ENCODE measurements at places on chromosomes 5 and 9.

DNA sequence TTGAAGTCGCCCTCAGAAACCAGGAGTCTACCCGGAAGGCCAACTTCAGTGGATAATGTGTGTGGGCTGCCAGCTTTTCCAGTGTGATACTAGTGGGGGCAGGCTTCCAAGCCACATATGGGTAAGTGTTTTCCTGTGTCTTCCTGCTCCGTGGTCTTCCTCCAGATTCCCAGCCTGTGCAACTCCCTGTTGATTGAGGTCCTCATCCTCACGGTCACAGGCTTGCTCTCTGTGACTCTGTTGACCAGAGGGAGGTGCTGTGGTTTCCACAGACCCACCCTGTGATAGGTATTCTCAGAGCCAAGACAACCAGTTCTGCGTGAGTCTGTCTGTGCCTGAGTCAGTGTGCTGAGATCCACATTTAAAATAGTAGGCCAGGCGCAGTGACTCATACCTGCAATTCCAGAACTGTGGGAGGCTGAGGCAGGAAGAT lies 388.0 kb upstream of the IRX2 start:
- no peak for DNase-seq

DNA sequence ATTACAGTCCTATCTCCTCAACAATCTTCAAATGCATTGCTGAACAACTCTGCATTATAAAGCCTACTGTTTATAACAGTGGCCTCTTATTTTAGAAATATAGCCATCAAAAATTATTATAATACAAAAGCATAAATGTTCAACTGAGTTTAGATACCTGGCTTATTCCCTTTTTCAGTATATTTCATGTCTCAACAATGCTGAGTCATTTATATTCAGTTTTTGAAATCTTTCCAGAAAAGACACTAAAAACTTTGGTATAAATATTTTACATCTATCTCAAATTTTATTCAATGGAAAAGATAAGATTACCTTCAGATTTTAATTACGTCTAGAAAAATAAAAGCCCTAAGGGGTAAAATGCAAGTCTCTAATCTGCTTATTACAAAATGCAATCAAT lies 37.9 kb downstream of the LURAP1L start:
- no peak for DNase-seq

- no peak for DNase-seq
Measured at GRCh38 chr5:170745481-170746071, 37.9 kb upstream of the GABRP start.

- DNase-seq: peak; percentile 55
Measured at GRCh38 chr5:137310051-137310730, 188.9 kb downstream of the SPOCK1 start.

DNA sequence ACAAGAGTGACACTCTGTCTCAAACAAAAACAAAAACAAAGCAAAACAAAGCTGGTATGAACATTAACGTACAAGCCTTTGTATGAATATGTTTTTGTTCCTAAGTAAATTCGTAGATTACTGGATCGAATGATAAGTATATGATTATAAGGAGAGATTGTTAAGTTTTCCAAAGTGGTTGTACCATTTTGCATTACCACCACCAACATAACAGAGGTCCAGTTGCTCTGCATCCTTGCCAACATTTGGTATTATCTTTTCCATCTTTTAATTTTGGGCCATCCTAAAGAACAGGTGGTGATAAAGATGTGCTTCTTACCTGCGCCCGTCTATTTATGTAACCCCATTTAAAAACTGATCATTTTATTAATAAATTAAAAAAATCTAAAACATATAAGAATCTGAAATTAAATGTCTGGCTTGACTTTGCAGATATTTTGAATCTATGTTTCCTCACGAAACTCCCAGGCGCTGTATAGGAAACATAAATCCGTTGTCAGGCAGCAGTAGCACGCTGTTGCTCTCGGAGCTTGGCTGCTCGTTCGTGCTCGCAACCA lies 593 bp upstream of the NAA35 start:
- no peak for DNase-seq

GRCh38 chr5:54401515-54401914 lies 54.0 kb upstream of the HSPB3 start:
- DNase-seq: no peak
